ENCODE measurements at places on chromosomes 12 and 14. TPM values are rescaled to one million over a fixed set of nuclear protein-coding genes. Genes with fewer than 3 reads are reported as not detected.

DNA sequence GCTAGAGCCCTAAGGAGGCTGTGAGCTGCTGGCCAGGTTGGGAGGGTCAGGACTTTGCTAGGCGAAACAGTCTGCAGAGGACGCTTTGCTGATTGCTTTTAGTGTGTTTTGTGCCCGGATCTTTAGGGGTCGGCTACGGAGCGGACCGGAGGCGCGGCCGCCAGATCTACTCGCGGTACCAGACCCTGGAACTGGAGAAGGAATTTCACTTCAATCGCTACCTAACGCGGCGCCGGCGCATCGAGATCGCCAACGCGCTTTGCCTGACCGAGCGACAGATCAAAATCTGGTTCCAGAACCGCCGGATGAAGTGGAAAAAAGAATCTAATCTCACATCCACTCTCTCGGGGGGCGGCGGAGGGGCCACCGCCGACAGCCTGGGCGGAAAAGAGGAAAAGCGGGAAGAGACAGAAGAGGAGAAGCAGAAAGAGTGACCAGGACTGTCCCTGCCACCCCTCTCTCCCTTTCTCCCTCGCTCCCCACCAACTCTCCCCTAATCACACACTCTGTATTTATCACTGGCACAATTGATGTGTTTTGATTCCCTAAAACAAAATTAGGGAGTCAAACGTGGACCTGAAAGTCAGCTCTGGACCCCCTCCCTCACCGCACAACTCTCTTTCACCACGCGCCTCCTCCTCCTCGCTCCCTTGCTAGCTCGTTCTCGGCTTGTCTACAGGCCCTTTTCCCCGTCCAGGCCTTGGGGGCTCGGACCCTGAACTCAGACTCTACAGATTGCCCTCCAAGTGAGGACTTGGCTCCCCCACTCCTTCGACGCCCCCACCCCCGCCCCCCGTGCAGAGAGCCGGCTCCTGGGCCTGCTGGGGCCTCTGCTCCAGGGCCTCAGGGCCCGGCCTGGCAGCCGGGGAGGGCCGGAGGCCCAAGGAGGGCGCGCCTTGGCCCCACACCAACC lies 1.5 kb downstream of the HOXC6 start:
- DNase-seq = no peak

SPTB gene
- total RNA-seq = 3.0 TPM

FRMD6 gene
- total RNA-seq = 13.2 TPM

DNA sequence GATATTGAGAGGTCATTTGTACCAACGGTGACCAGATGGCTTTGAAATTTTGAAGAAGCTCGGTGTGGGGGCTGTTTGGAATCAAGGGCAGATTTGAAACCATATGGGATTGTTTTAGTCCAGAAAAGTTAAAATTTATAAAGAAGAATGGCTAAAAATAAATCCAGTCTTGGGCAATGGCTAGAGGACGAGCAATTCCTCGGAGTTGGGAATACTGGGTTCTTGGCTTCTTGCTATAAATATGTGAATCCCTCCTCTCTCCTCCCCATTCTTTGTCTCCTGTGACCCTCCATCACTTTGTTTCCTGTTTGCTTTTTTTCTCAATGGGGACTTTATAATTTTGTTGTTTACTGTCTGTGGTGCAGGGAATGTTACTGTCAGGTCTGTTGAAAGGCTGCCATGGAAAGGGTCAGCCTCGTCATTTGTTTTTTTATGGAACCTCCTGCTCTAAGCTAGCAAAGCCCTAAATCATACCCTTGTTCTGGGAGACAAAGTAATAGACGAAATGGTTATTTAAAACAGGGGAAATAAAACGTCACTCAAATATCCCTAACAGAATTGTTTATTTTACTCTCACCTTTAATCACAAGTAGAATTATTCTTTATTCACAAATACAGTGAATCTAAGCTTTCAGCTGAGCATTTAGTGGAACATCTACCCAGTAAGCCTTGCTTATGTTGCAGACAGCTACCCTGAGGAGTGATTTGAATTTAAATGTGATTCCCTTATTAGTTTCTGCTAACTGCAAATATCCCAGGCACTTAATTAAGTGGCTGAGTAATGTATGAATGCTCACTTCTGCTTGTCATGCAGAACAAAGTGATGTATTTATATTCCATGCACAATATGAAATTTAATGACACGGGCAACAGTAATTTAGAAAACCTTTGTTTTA lies 273.1 kb upstream of the NOVA1 start:
- no peak for DNase-seq

CLEC2D gene
- 12.9 TPM for total RNA-seq

DNA sequence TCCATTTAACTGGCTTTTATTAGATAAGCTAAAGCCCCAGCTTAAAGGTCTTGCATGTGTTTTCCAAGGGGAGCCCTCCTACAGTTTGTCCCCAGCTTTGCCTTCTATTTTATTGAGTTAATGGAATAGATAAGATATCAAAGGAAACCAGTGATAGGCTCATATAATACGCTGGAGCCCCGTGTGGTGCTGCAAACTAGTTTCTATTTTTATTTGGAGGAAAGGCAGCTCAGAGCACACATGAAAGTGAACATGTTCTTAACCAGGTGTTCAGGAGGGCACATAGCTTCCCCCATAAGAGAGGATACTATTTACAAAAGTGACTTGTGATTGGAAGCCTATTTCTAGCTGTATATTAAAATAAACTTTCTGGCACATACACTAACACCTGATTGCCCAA lies 251.7 kb downstream of the PDZRN4 start:
- DNase-seq = no peak

STXBP6 gene
- total RNA-seq = 27.4 TPM

DNA sequence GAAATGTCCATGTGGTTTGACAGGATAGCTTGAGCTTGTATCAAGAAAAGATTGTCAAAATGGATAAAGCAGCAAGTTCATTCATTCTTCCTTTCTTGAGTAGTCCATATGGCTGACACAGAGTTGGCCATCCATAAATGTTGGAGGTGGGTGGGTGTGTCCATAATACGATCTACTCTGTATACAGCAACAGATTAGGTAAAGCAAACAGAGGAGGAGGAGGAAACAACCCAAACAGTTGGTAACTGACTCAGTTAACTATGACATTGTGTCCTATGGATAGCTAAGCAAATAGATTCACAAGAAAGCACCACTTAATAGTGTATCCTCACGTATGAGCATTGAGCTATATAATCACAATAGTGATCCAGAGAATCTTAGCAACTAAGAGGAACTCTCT lies 144.0 kb downstream of the EGLN3 start:
- no peak for DNase-seq

GRCh38 chr12:111209811-111210210 lies 159.1 kb downstream of the PHETA1 start:
- no peak for DNase-seq

- DNase-seq = no peak
Measured at GRCh38 chr14:65483647-65484046, 71.1 kb downstream of the FUT8 start.

DNA sequence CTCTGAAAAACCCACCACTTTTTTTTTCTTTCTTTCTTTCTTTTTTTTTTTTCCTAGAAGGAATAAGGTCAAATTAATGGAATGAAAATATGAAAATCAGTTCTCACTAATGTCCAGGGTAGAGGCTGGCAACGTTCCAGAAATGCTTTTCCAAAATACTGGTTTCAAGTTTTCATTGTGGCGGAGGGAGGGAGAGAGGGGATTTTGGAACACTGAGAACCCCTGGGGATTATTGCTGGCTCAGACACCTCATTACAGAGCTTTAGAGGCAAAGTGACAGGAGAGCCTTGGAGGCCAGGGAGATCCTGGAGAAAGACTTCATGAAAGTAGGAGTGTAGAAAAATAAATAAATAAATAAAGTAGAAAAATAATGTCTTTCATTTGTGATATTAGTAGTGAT lies 45.4 kb downstream of the ALX1 start:
- no peak for DNase-seq

- DNase-seq = no peak
Measured at GRCh38 chr14:57686304-57686703, 179.6 kb downstream of the SLC35F4 start.

DNA sequence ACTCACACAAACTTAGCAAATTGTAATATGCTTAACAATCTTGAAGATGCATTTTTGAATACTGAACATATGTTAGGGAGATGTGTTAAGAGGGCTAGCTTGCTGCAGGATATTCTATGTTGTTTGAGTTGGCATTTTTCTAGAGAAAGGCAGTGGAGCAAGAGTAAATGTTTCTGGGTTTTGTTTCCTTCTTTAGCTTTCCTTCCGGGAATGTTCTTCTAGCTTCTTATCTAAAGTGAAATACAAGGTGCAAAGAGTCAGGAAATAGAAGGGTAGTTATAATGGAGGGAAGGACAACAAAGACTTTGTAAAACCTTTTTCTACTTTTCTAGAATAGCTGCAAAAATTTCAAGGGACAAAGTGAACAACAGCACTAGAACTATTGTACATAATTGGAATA lies 77.6 kb upstream of the KCNH3 start:
- DNase-seq = no peak

FGF23 gene
- total RNA-seq = not detected

DNA sequence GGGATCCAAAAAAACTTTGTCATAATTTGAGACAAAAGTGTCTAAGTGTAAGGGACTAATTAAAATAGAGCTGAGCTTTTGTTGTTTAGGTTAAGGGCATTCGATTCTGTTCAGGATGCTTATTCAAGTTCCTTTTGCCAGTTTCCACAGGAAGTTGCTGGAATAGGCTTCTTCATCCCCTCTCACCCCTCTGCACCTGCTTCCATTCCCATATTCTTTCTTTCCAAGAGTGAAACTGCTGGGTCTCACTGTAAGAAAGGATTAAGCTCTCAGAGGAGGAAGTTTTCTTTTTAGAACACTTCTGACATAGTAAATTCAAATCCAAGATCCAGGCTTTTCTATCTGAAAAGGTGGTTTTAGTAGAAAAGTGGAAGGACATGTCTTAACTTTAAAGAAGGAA lies 61.4 kb downstream of the POLR3B start:
- no peak for DNase-seq

DNA sequence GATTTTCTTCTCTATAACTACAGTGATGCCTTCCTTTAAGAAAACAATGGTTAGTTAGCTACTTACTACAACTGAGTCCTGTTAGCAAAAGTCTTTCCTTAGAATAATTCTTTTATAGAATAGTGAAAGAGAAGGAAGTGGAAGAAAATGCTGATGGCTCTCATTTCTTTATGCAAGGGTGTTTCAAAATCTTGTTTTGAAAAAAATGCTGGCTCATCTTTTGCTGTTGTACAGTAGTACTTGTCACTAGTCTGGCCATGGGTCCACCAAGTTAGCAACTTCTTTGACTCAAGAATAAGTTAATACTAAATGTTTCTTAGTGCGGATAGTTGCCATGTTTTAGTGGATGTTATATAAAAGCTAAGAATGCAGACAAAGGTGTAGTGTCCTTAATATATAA lies 225.4 kb downstream of the PTPRO start:
- no peak for DNase-seq

- DNase-seq = peak; percentile 87
Measured at GRCh38 chr12:54360717-54361456, 3.4 kb downstream of the GPR84 start.

PLBD1 gene
- total RNA-seq = 49.3 TPM

GRCh38 chr14:67883717-67884116 lies 64.1 kb downstream of the RAD51B start:
- DNase-seq = no peak

DNA sequence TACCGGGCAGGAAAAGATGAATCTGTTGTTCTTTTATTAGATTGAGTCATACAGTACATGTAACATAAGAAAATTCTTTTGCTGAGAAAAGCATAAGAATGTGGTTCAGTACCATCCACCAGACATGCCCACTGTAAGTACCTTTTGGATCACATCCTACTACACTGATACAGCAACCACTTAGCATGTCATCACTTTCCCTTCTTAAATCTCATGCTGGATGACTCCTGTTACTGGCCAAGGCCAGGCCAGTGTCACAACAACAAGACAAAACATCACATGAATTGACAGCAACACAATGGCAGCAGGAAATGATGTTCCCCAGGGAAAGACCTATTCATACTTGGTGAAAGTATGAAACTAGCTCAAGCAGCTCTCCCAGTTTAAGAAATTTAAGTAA lies 46.4 kb downstream of the STXBP6 start:
- DNase-seq = no peak

- DNase-seq = no peak
Measured at GRCh38 chr12:6938353-6939190, 5.0 kb upstream of the RNU7-1 start.

GRCh38 chr12:26623136-26623535 lies 209.9 kb downstream of the ITPR2 start:
- no peak for DNase-seq

DNA sequence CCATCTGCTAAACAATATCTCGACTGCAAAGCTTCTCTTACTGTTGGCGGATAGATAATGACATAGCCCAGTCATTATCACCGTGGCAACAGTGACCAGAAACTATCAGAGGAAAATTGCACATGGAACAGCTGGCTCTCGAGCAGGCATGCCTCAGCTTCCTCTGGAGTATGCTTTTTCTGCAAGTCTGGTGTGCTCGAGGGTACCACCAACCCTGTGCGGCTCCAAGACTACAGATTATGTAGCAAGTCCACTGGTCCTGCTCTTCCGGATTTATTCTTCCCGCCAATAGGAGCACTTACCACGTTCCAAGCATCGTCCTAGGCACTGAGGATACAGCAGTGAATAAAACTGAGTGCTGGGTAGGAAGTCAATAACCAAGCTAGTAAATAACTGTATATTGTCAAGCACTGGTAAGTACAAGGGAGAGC lies 1.4 kb upstream of the GLRX5 start:
- DNase-seq = no peak

DNA sequence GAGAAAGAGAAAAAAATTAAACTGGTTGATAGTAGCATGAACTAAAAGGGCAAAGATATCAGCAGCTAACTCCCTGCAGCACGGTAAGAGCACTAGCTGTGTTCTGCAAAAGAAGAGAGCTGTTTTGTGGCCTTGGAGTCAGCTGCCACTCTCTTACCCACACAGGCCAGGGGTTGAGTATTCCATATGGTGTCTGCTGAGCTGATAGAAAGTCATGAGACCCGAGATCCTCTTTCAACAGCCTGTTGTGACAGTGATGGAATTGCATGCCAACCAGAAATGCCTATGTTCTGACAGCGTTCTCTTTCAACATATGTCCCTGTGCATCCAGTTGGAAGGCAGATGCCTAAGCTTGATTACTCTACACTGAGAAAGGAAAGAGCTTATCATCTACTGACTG lies 39.9 kb downstream of the TMTC1 start:
- DNase-seq = no peak

GRCh38 chr14:53621921-53622320 lies 334.7 kb downstream of the BMP4 start:
- no peak for DNase-seq

GRCh38 chr14:31207287-31207754 lies 272 bp downstream of the HECTD1 start:
- no peak for DNase-seq

GRCh38 chr14:30195941-30196340 lies 268.3 kb upstream of the PRKD1 start:
- no peak for DNase-seq

PAN2 gene
- 84.4 TPM for total RNA-seq

ANKRD33 gene
- not detected for total RNA-seq

DNA sequence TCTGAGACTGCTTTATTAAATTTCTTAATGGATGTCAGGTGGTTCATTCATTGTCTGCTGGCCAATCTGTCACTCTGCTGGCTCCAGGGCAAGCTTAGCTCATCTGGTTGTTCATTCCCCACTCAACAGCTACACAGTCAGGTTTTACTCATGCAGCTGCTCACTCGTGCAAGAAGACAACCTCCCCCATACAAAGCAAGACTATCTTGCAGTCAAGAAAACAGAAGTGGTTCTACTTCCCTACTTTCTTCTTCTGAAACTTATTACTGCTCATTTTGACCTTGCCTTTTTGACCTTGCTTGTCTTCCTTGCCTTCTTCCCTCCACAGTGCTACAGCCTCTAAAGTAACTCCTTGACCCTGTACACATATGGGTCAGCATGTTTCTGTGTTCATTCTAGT lies 277.9 kb downstream of the SSPN start:
- no peak for DNase-seq

All from upper lobe of right lung (tissue), 1 donor.